ENCODE measurements at places on chromosomes 16 and 17. TPM values are rescaled to one million over a fixed set of nuclear protein-coding genes. Genes with fewer than 3 reads are reported as not detected.
A peak's percentile ranks its signal among the peaks of the same experiment; 100 is the strongest.

- peak; percentile 18 for ATAC-seq
Measured at GRCh38 chr16:90032674-90033331, 13.5 kb upstream of the DBNDD1 start.

GRCh38 chr17:75561927-75562603 lies 25.5 kb upstream of the MYO15B start:
- no peak for ATAC-seq

DNA sequence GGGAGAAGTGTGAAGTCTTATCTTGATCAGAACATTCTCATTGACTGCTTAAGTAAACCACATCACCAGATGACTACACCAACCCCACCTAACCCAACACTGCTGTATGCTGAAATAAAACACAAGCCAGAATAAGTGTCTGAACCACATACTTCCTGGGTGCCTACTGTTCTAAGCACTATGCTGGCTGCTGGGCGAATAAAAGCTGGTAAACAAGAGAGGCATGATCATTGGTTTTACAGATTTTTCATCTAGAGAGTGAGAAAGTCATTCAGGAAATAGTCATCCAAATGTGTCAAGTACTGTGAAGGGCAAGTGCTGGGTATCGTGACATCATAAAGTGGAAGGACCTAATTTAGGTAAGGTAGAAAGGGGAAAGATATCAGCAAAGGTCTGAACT lies 199.0 kb upstream of the SOX9 start:
- no peak for ATAC-seq

GRCh38 chr17:81253358-81254131 lies 14.4 kb downstream of the NDUFAF8 start:
- ATAC-seq = peak; percentile 35

DNA sequence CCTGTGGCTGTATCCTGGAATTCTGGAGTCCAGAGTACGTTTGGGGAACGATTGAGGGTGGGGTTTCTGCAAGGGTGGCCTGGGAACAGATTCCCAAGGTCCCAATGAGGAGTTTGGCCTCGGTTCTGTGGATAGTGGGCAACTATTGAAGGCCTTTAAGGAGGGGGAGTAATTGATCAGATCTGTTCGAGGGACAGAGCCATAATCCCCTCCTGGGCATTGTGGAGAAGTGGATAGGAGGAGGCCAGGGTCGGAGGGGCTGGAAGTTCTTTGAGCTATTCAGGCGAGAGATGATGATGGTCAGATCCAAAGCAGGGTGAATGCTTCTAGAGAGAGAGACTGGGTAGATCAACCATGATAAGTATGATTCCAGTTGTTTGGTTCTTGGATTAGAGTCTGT lies 173.4 kb downstream of the SNX29 start:
- no peak for ATAC-seq

GRCh38 chr17:20955427-20956323 lies 87.1 kb downstream of the USP22 start:
- ATAC-seq = peak; percentile 35

DNA sequence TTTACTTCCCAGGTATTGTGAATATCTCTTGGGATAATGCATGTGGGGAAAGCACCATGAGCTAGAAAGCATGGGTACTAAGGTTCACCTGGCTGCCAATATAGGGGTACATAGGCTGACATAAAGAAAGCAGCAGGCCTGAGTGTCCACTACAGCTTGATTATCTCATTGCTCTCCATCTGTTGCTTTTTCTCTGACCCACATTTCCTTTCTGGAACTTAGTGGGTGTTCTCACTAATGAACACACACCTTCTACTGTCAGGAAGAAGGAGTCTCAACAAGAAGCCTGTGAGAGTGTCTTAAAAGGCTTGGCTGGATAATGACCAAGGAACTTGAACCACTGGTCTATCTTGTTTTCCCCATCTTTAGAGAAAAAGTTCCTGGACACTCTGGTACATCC lies 62.5 kb downstream of the CA10 start:
- ATAC-seq = no peak

DNA sequence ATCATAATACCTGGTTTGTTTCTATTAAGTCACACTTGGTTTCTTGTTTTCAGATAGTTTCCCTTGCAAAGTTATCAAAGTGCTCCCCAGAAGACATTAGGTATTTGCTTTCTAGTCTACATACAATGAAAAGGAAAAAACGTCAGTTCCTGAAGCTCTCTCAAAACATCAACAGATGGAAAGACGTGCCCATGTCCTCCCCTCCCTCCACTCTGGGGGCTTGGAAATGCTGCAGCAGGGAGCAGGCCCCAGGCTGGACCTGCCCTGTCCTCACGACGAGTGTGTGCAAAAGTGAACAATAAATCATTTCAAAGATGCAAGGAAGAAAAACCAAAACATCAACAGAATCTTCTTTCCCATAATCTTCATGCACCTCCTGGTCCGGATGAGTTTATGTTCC lies 118.5 kb downstream of the USP22 start:
- ATAC-seq = no peak

DNA sequence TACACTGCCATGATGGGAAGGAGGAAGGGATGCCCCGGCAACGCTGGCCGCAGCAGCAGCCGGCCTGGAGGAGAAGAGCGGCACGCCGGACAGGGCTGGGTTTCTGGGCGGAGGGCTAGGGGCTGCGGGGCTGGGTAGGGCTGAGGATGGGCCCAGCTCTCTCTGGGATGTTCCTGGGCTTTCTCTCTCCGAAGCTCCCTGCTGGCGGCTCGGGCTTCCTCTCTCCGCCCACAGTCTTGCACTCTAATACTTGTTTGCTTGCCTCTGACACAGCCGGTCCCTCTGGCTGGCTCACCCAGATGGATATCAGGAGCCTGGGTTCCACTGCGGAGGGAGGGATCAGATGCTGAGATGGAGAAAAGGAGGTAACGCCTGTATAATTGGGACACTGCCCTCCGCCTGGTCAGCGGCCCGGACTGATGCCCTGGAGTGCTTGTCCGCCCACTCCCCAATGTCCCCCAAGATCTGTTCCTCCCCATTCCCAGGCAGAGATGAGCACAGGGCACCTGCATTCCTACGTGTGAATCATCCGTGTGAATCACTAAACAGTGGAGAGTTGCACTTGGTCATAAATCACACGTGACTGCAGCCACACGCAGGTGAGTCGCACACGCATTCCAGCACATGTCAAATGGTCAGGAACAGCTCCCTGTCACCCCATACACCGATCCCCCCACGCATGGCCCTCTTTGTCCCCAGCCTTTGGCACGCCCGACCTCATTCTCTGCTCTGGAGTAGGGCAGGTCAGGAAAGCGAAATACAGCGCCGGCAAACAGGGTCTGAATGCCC lies at the start of gene ALOXE3:
ALOXE3 (minus strand) TSS at position 535 of the 789 bp plus-strand sequence; CDS start at position 11, 524 bp downstream.
- peak; percentile 67 for ATAC-seq

DNA sequence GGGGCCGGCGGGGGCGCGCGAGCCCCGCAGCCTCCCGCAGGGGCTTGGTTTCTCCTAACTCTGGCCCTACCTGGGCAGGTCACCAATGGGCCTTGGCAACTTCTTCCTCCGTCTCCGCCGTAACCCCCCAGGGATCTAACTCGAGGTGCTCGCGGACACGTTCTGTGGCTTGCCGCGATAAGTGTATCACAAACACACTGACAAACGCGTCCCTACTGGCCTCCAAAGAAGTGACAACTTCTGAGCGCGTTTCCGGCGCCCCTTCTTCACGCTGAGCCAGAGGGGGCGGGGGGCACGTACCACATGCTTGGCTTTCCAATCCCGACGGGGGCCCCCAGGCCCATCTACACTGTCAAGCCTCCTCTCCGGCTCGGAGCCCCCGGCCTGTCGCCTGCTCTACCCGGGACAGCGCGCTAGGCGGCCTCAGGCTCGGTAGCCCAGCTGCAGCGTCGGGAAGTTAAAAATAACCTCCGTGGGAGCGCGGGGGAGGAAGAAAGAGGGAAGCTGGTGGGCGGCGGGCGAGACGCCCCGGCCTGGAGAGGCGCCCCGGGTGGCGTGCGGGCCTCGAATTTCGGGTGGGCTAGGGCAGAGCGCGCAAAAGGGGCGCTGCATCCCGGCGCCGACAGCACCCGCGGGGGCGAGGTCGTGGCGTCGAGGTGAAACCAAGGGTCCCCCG lies 725 bp upstream of the SPHK1 start:
- ATAC-seq = peak; percentile 19

- ATAC-seq = no peak
Measured at GRCh38 chr17:77644181-77645071, 314.1 kb upstream of the TNRC6C start.

- no peak for ATAC-seq
Measured at GRCh38 chr17:78501241-78502036, 75.8 kb downstream of the DNAH17 start.

DNA sequence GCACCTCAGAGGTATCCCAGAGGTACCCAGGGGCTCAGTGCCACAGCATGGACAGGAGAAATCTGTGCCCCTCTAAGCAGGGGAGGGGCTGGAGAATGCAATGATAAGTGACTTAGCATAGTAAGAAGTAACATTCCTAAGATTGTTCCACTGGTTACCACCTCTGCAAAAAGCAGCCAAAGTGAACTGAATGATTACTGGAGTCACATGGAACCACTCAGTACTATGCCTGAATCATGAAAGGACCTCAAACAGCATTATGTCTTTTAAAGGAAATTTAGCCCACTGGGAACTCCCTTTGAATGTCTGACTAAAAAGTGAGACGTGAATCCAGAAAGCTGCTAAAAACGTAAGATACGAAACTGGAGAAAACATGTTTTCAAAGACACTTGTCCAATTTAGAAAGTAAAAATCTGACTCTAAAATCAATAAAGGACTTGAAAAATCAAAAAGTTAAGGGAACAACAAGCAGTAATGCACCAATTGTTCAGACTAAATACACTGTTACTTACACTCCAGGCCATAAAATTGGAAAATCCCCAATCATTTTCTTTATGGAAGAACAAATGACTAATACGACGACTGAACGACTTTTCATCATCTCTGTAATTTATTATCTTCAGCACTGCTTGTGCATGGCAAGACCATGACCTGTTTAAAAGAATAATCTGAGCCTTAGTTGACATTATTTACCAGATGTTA lies 38.6 kb downstream of the LITAFD start:
- no peak for ATAC-seq

DNA sequence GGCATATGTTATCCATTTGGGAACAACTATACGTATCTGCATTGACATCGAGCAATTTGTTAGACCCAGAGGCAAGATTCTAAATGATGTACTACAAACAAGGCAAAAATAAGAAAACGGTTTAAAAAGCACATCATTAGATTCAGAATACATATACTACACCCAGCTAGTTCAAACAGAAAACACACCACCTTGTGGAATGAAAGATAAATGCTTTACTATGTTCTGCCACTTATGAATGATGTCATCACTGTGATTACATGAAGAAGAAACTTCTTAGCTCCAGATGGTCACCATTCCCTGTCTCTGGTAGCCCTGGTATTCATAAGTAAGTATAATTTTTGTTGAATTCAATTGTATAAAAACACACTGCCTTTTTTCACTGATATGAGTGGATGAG lies 7.8 kb downstream of the NACA2 start:
- ATAC-seq = peak; percentile 76

- no peak for ATAC-seq
Measured at GRCh38 chr17:65559461-65559803, 2.0 kb downstream of the AXIN2 start.

DNA sequence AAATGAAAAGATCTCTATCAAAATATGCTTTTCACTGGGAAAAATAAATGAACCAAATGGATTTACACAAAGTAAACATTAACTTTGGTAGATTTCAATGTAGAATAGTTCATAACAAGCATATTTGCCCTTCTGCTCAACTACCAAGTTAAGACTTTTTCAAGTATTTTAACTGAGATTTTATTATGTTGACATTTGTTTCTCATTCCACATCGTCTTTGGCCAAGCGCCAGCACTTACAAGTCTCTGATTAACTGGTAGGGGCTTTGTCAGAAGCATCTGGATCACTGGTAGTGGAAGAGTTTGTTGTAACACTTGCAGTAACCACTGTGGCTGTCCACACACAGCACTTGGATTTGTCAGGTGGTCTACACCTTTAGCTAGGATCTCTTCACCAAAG lies 22.9 kb downstream of the SLFN12L start:
- no peak for ATAC-seq

DNA sequence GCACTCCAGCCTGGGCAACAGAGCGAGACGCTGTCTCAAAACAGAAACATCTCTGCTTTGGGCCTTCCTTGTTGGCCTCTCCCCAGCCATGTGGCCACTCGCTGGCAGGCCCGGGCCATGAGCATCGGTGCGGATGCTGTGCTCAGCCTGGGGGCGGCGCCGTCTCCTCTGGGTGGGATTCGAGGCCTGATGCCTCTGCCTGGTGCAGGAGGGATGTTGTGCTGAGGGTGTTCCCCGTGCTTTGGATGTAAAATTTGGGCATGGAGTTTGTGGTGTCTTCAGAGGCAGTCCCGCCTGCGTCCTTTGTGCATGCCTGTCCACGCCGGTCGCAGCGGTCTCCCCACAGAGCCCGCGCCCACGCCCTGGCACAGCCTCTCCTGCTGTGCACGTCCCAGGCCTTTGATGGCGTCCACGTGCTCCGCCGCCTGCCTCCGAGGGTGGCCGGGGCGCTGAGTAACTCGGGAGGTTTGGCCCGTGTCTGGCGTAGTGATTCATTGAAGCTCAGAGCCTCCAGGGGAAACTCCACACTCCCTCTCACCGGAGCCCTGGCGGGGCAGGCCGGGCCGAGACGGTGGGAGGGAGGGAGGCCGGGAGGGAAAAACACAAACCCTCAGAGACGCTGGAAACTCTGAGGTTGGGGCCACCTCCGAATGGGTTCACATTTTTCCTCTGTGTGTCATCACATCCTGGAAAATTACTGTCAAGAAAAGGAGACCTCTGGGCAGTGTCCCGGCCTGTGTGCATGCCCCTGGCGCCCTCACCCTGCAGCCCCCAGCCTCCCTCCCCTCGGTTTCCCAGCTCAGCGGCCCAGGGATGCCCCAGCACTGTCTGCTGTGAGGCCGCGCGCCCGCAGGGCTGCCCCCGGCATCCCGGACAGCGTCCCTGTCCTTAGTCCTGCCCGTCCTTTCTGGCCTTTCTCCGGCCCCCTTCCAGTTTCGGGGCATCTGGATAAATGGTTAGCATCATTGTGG lies 19.0 kb downstream of the CENPX start:
- peak; percentile 87 for ATAC-seq

DNA sequence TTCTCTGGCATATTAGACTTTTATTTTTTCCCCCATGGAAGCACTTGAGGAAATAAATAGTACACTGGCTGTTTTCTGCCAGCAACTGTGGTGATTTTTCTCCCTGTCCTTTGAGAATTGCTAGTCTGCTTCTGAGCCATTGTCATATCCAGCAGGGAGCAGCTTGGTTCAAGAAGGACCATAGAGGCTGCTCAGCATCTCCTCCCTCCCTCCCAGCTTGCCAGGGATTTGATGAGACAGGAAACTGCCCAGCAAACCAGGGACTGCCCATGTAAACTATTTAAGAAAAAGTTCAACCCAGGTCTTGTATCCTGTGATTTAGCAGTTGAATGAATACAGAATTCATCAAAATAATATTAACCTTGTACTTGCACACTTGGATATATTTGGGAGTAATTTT lies 39.5 kb downstream of the CYB5B start:
- ATAC-seq = no peak

GRCh38 chr16:79194291-79194690 lies 406.2 kb downstream of the MAF start:
- ATAC-seq = no peak

The CX3CL1 gene
- total RNA-seq = 3.7 TPM

The TAF15 gene
- total RNA-seq = 156 TPM

The OTOP2 gene
- 0.36 TPM for total RNA-seq

The MAF gene
- 27.2 TPM for total RNA-seq

The MYOCD gene
- total RNA-seq = 1.3 TPM

The GDPD3 gene
- 85.3 TPM for total RNA-seq

The CBFA2T3 gene
- 1.1 TPM for total RNA-seq
